ENCODE measurements at places on chromosomes 13 and 19.

DNA sequence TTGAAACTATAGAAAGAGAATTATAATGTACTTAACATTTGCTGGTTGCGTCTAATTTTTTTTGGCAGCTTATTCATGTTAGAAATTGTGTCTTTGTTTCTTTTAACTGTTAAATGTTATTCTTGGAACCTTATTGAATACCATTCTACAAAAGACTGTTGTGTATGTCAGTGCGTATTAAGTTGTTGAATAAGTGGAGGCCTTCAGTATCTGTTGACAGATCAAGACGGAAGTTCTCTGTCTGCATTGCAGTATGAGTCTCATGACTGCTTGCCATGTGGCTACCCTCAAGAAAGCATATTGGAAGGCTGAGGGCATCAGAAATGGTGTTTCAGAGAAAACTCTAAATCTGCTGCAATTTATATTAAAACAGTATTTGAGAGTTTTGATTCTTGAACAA lies 8.5 kb downstream of the UBA2 start:
- DNase-seq, result no peak
- H3K27me3 ChIP-seq, result no peaks in the 10 kb centered on the region
- no peak overlapping the region for H3K4me3 ChIP-seq
- H3K27ac ChIP-seq, result no peak overlapping the region

- no peak overlapping the region for H3K27ac ChIP-seq
- H3K36me3 ChIP-seq, result no peaks in the 10 kb centered on the region
- H3K4me1 ChIP-seq, result no peaks in the 10 kb centered on the region
- peaks cover 16% of the 10 kb centered on the region for H3K27me3 ChIP-seq
These were observed 17.8 kb downstream of the NFILZ start for GRCh38 chr19:8648240-8648639.

- DNase-seq, result no peak
- H3K4me3 ChIP-seq, result no peak overlapping the region
- no peaks in the 10 kb centered on the region for H3K4me1 ChIP-seq
- H3K27me3 ChIP-seq, result no peaks in the 10 kb centered on the region
These were observed 119.2 kb downstream of the GPC6 start for GRCh38 chr13:93345770-93346169.

DNA sequence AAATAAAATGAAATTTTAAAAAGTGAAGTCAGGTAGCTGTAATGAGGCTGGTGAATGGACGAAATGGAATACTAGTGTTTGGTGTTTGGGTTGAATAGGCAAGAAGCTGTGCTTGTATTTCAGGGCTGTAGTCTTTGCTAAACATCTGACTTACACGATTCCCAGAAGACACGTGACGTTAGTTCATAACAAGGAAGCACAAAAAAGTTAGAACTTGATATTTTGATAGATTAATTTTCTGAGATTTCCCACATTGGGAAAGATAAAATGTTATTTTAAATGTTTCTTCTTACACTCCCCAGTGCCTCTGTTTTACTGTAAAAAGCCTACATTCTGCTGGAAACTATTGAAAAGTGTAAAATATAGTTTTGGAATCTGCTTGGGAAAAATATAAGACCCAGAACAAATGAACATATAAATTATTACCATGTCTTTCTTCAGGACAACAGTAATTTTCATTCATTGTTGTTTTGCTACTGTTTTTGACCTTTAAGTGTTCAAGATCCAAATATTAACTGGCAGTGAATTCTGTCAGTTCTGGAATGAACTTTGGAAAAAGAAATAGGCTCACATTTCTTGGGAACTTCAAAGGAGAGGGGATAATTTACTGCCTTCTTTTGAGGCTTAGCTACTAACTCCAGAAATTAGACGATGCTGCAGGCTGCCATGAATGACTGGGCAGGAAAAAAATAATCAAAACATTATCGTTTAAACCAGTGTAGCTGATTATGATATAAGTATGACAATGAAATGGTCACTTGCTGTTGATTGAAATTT lies 241.3 kb downstream of the SLITRK6 start:
- H3K27ac ChIP-seq, result no peak overlapping the region
- no peak for DNase-seq
- H3K27me3 ChIP-seq, result no peaks in the 10 kb centered on the region
- no peak overlapping the region for H3K4me3 ChIP-seq

DNA sequence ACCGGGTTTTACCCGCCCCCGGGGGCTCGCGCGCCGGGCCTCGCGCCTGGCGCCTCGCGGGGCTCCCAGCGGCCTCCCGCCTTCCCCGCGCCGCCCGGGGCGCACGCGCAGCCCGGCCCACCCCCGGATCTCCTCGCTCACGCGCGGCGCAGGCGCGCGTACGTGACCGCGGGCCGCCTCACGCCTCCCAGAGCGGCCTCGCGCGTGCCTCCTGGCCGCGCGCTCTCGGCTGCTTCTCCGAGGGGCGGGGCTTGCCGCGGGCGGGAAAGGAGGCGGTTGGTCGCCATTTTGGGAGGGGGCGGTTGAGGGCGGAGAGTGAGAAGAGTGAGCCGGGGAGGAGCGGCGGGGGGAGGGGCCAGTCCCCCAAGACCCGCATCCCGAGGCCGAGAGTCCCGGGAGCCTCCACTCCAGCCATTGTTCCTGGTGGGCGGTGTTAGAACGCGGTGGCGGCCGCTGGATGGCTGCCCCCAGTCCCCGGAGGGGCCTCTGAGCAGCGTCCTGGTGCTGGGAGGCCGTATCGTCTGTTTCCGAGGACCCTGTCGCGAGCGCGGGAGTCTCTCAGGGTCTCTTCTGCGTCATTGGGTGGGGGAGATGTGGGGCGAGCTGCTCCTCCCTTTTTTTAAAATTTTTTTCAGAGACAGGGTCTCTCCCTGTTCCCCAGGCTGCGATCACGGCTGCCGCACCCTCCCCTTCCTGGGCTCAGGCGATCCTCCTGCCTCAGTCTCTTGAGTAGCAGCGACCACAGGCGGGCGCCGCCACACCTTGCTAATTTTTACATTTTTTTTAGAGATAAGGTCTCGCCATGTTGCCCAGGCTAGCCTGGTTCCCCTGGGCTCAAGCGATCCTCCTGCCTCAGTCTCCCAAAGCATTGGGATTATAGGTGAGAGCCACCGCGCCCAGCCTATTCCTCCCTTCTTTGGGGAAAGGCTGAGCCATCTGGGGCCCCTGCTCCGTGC lies at the start of gene ZNF541:
TSS of gene ZNF541 (minus strand) at position 78 of the 956 bp plus-strand sequence. CDS start 17,292 bp downstream, outside the sequence.
- no peaks in the 10 kb centered on the region for H3K4me1 ChIP-seq
- H3K36me3 ChIP-seq, result no peaks in the 10 kb centered on the region
- no peaks in the 10 kb centered on the region for H3K27me3 ChIP-seq
- H3K27ac ChIP-seq, result no peak within 1 kb of the TSS

- peaks cover 16% of the 10 kb centered on the region for H3K27me3 ChIP-seq
- H3K4me1 ChIP-seq, result no peaks in the 10 kb centered on the region
- no peaks in the 10 kb centered on the region for H3K36me3 ChIP-seq
- H3K4me3 ChIP-seq, result no peak overlapping the region
- DNase-seq, result no peak
These were observed 7.4 kb upstream of the CDC34 start for GRCh38 chr19:524062-524674.

- no peak overlapping the region for H3K27ac ChIP-seq
- H3K4me3 ChIP-seq, result no peak overlapping the region
- H3K4me1 ChIP-seq, result no peaks in the 10 kb centered on the region
- DNase-seq, result no peak
- H3K27me3 ChIP-seq, result no peaks in the 10 kb centered on the region
These were observed 81.3 kb upstream of the TMTC4 start for GRCh38 chr13:100755891-100756290.

DNA sequence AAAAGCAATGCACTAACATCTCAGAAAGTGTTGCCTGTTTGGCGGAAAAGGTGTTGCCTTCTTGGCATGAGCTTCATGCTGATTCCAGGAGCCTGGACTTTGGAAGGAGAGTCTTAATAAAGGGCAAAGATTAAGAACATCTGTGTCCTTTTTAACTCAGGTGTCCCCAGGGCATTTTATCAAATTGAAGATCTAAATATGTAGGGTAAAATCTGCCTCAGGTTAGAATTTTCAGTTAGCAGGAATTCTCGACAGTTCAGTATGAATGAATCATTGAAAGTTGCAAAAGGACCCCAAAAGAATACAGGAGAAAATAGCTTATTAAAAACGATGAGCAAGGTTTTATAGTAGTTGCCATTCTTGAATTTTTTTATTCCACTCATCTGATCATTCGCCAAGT lies 325.2 kb downstream of the SUCLA2 start:
- H3K27me3 ChIP-seq, result no peaks in the 10 kb centered on the region
- H3K4me3 ChIP-seq, result no peak overlapping the region
- no peaks in the 10 kb centered on the region for H3K4me1 ChIP-seq

Data from breast epithelium (tissue), 4 donors.